Endothelial cell of coronary artery (primary cell): ENCODE measurements at places on chromosomes 4 and X. TPM values are rescaled to one million over a fixed set of nuclear protein-coding genes. Genes with fewer than 3 reads are reported as not detected.

Gene SMIM10L2A
- 0.38 and 0.54 TPM in 2 replicates for total RNA-seq

Gene SSX4
- total RNA-seq: not detected in 2 replicates

Gene SPANXC
- total RNA-seq: not detected in 2 replicates

Gene GAGE1
- not detected in 2 replicates for total RNA-seq

Gene PDZD4
- total RNA-seq: 0.09 TPM in 2 replicates

Gene LGI2
- total RNA-seq: under 0.01 TPM in 2 replicates
